ENCODE measurements at places on chromosomes 4 and X.

DNA sequence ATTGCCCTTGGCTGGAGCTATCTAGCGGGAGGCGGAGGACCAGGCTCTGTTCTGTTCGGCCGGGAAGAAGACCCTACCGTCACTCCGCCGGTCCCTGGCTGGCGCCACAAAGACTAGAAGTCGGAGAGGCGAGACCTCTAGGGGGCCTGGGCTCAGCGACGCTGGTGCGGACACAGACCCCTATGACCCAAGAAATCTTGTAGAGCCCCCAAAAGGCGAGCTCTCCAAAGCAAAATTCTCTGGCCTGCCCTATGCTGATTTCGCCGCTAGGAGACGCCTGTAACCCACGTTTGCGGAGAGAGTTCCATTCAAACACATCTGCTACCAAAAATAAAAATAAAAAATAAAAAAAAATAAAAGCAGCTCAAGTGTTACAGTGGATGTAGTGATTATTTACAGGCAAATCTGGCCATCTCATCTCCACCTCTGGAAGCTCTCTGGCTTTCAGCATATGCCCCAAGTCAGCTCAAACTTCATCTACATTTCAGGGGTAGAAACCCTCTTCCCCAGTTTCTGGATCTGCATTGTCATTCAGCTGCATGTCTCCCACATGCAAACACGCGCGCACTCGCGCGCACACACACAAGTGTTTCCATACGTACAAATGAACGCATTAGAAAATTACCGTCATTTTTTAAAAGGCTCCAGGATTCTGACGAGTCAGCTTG is 2.4 kb upstream of the PCDH10 start:
- DNase-seq, result peak; percentile 60

GRCh38 chr4:176236946-176237345 is 32.1 kb downstream of the ASB5 start:
- no peak for DNase-seq

GRCh38 chr4:172996571-172997216 is 171.9 kb upstream of the GALNT7 start:
- no peak for DNase-seq

DNA sequence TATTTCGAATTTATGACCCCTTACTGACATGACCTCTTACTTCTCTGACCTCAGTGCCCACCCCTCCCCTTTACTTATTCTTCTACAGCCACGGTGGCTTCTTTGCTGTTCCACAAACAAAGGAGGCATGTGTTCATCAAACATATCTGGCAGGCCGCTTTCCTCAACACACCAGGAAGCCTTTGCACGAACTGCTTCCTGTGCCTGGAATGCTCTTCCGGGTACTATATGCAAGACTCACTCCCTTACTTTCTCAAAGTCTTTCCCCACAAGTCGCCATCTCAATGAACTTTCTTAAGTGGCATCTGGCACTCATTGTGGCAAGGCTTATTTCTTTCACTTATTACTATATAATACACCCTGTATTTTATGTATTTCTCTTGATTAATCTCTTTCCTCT is 351.5 kb upstream of the DDX53 start:
- no peak for DNase-seq

- peak; percentile 28 for DNase-seq
Observed at GRCh38 chr4:2930758-2931511, 32.3 kb downstream of the NOP14 start.

DNA sequence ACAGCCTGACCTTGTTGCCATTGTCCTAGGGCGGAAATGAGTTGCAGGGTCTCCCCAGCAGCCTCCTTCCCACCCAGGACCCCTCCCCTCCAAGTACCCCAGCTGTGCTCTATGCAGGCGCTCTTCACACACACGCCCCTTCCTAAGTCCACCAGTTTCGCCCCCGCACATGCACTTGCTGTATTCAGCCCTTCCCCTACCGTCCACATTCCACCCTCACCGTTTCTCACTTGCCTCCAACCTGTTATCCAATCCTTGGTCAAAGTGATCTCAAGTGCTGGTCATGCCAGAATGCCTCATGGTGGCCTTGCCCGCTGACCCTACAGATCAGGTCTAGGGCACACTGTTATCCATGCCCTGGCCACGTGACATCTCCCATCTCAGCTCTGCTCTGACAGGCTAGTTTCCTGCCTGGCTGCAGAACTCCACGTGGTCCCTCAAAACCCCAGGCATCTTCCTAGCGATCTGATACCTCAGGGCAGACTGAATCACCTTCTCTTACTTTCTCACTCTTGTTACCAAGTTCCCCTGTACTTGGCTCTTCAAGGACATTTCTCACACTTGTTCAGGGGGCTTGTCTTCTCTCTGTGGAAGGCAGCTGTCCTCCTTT is 39.7 kb downstream of the NSG1 start:
- no peak for DNase-seq

DNA sequence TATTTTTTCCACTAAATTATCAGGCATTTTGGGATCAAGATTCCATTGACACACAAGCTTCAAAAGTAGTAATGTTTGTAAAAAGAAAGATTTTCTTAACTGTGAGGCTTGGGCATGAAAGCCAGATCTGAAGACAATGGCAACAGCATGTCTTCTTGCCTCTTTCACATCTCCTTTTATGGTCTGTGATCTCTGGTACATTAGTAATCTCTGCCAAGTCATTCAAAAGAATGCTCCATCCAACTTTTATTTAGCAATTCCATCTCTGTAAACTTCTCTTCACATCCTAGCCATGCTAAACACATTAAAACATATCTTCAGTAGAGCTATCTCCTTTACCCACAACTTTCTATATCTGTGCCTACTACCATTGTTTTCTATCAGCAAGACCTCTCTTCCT is 465.4 kb downstream of the FAT4 start:
- no peak for DNase-seq

GRCh38 chrX:70062961-70063550 is 799 bp downstream of the OTUD6A start:
- no peak for DNase-seq

- no peak for DNase-seq
Observed at GRCh38 chr4:76723373-76723772, 174.6 kb downstream of the SOWAHB start.

DNA sequence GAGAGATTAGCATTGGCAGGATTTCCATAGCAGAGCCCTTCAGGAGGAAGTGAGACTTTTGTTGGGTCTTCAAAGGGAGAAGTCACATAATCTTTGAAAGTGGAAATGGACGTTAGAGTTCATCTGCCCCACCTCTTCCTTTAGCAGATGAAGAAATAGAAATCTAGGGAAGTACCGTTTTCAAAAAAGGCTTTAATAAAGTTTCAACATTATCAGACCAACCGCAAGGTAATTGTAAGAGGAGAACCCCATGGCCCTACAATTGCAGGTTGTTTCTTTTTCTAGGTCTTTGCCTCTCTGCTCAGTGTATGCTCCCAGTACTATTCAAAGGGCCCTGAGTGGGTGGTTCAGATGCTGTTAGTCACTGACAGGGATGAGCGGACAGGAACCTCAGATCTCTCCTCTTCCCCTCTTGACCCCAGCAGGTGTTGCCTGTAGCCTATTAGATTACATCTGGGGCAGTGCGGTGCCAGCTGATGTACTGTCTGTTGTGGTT is 48.6 kb upstream of the AP1S2 start:
- no peak for DNase-seq

- no peak for DNase-seq
Observed at GRCh38 chr4:105128208-105128607, 18.5 kb upstream of the TET2 start.

DNA sequence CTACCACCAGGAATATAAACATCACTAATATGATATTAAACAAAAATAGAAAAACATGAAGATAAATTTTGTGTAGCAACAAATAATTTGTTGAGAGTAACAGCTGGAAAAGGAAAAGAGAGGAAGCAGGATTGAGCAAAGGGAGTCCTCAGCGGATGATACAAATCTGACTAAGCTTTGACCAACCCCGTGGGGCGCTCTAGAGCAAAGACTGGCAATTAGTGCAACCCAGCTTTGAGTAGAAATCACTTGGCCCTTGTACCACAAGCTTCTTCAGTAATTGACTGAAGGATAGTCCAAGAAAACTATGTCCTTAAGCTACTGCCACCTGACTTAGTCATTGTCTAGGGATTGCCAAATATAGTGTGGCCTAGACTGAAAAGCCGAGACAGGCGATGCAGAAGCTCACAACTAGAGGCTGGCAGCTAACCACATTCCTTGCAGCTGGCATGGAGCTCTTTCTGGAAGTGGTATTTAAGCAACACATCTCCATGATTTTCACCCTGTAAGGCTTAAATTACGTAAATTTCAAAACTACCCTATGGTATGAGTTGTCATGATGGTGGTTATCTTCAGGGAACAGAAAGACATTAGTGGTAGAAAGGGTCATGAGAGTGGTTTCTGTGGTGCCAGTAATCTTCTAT is 396.0 kb downstream of the PDGFC start:
- no peak for DNase-seq

GRCh38 chrX:108036298-108036973 is 8.4 kb upstream of the VSIG1 start:
- DNase-seq, result peak; percentile 82

DNA sequence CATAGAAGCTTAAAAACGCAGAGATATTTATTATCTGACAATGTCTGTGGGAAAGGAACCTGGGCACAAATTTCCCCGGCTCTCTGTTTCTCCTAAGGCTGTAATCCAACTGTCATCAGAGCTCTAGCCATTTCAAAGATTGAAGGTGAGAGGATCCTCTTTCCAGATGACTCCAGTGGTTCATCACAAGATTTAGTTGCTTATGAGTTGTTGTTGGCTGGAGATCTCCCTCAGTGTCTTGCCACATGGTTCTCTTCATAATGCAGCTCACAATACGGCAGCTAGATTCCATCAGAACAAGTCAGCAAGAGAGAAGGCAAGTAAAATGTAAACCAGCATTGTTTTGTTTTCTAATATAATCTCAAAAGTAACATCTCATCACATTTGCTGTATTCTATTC is 369.4 kb downstream of the GASK1B start:
- DNase-seq, result no peak

DNA sequence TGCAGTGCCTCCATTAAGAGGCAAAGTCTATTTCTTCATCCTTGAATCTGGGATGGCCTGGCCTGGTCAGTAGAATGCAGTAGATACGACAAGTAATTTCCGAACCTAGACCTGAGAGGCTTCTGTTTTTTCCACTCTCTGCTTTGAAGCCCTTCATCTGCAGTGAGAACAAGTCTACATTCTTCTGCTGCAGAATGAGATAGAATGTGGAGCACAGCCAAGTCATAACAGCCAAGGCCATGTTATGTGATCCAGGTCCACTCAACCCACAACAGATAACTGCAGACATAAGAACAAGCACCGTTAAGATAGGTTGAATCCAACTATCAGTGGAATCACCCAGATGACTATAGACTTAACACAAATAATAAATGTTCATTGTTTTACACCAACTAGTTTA is 1297.7 kb downstream of the C4orf33 start:
- DNase-seq, result no peak

GRCh38 chr4:152536545-152537182 is 772 bp upstream of the FBXW7 start:
- no peak for DNase-seq
